Renal pelvis (tissue), 12 donors: ENCODE measurements at places on chromosomes 7 and 10. TPM values are rescaled to one million over a fixed set of nuclear protein-coding genes. Genes with fewer than 3 reads are reported as not detected.
A peak's percentile ranks its signal among the peaks of the same experiment; 100 is the strongest.

NME8 gene
- polyA plus RNA-seq = 0.11 TPM

SPRN gene
- polyA plus RNA-seq = 6.1 TPM

LRMDA gene
- 16.3 TPM for polyA plus RNA-seq

CCDC126 gene
- polyA plus RNA-seq = 14.6 TPM

DNA sequence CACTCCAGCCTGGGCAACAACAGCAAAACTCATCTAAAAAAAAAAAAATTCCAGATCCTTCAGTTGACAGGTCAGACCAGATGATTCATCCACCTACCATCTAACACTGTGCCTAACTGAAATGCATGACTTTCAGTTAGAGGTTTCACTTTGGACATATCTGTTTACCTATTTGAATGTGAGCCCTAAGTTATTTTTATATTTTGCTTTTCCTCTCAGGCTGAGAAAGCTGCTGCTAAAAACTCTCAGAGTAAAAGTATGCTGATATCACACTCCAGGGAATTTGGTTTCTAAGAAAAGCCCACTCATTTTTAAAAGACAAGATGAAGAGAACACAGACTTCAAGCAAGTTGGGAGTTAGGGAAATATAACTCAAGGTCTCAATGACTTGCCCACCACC, 126.0 kb downstream of the SGMS1 start:
- no peak for DNase-seq

DNA sequence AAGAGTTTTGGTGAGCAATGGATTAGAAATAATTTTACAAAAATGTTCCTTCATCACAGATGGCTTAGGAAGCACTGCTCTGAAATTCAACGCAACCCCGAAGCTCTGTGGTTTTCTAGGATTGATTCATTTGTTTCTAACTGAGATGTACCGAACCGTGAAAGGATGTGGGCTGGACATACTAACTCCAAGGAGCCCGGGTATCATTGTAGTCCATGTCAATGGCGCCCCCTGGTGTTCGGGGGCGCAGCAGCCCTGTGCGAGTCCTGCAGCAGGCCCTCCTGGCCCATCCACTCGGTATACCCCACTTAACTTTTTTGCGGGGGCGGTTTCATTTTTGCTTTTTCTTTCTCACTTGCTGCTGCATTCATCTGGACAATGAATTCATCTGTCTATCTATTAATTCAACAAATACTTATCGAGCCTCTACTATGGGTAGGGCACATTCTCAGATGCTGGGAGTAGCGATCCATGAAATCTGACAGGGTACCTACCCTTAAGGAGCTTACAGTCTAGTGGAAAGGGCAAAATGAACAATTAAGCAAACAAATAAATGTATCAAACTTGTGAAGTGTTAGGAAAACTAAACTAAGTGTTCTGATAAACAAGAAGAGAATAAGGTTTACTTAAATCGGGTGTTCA, 25.2 kb upstream of the ITPRID1 start:
- DNase-seq = no peak

GRCh38 chr7:108294595-108294994, 161.6 kb downstream of the NRCAM start:
- no peak for DNase-seq

DNA sequence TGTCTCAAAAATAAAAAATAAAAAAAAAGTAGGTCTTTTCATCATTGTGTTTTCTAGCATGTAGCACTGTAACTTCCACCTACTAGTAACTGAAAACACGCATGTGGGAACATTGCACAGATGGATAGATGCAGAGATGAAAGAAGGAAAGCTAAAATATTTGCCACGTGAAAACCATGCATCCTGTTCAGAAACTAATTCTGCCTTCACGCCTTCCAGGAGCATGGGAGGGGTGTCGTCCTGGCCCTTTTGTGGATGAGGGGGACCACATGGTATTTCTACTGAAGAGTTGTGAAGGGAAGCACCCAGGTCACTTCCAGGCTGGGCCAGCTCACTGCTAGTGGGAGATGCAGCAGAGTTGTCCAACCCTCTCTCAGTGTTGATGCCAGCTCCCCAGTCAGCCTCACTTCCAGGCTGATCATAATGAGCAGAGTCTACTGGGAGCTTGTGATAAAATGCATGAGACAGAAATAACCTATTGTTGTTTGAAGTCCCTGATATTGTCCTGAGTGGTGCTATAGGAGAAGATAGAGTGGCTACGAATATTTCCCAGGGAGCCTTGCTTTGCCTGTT, 287.1 kb upstream of the CELF2 start:
- no peak for DNase-seq

- DNase-seq = no peak
Measured at GRCh38 chr7:6160191-6160623, 112.2 kb downstream of the CYTH3 start.

DNA sequence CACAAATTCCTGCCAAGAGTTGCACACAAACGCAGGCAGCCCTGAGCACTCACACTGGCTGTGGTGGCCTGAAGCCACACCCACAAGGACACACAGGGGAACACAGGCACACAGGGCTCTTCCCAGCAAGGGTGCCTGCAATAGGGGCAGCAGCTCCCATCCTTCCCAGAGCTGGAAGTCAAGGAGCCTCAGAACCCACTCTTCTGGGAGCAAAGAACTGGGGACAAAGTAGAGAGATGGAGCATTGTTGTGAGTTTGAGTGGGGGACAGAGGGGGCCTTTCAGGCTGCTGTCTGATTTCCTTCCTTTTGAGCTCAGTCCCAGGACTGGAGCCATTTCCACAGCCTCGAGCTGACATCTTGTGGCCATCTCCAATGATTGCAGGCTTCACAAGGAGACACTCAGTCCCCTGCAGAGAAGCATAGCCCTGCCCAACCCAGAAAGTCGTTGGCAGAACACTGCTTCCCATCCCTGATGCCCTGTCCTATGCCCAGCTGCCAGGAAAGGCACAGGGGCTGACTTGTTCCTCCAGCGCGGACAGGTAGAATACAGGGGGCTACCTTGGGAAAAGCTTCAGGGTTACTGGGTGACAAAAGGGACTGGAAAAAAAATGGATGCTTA, 34.4 kb upstream of the SLF2 start:
- peak; percentile 82 for DNase-seq

GRCh38 chr7:3300221-3300650, 816 bp upstream of the SDK1 start:
- no peak for DNase-seq

- no peak for DNase-seq
Measured at GRCh38 chr10:87054373-87055295, 34.5 kb downstream of the FAM25A start.
